Right ventricle myocardium inferior (tissue), 1 donor: ENCODE measurements at places on chromosomes 5 and 9. TPM values are rescaled to one million over a fixed set of nuclear protein-coding genes. Genes with fewer than 3 reads are reported as not detected.

OLFML2A gene
- total RNA-seq, result 27.3 TPM

RNF44 gene
- 25.5 TPM for total RNA-seq

NR6A1 gene
- total RNA-seq, result 1.2 TPM

ZNF454 gene
- total RNA-seq, result 1.8 TPM

TLE1 gene
- total RNA-seq, result 9.8 TPM

TMEM8B gene
- 13.8 TPM for total RNA-seq

KIF24 gene
- 0.78 TPM for total RNA-seq

TMEM171 gene
- total RNA-seq, result not detected

CCDC152 gene
- total RNA-seq, result 1.4 TPM

FAM81B gene
- 6.4 TPM for total RNA-seq

NSG2 gene
- 0.30 TPM for total RNA-seq
